A549 treated with RU486 at 1 μM for 4 hours (cell line): ENCODE measurements at places on chromosomes 1 and 21. TPM values are rescaled to one million over a fixed set of nuclear protein-coding genes. Genes with fewer than 3 reads are reported as not detected.

The RGSL1 gene
- total RNA-seq = not detected in 5 replicates

The LMX1A gene
- total RNA-seq = not detected in 5 replicates

The WDR64 gene
- not detected in 5 replicates for total RNA-seq

The DOP1B gene
- 2.9 to 4.9 TPM (median 4.3 TPM) in 5 replicates for total RNA-seq

The PADI2 gene
- 1.1 to 1.6 TPM (median 1.3 TPM) in 5 replicates for total RNA-seq

The MRPL39 gene
- total RNA-seq = 32.3 to 39.4 TPM (median 34.4 TPM) in 5 replicates

The SPATA46 gene
- total RNA-seq = not detected in 5 replicates

The CTTNBP2NL gene
- 6.1 to 9.2 TPM (median 7.6 TPM) in 5 replicates for total RNA-seq

The KRTAP19-3 gene
- not detected in 5 replicates for total RNA-seq

The BEST4 gene
- 0.16 to 0.37 TPM (median 0.29 TPM) in 5 replicates for total RNA-seq

The TDRD5 gene
- total RNA-seq = 0.03 to 0.09 TPM (median 0.05 TPM) in 3 of 5 replicates, not detected in the others

The TP73 gene
- total RNA-seq = 0.33 to 0.64 TPM (median 0.47 TPM) in 5 replicates

The PGM1 gene
- 34.0 to 43.7 TPM (median 42.4 TPM) in 5 replicates for total RNA-seq

The UBL4B gene
- total RNA-seq = not detected in 5 replicates

The ERRFI1 gene
- 63.5 to 86.0 TPM (median 82.0 TPM) in 5 replicates for total RNA-seq

The DMRTA2 gene
- 0.05 to 0.33 TPM (median 0.16 TPM) in 5 replicates for total RNA-seq

The LIN9 gene
- total RNA-seq = 2.9 to 8.6 TPM (median 7.6 TPM) in 5 replicates

The PLA2G2C gene
- total RNA-seq = not detected in 5 replicates

The ATP6V0B gene
- 89.1 to 158 TPM (median 137 TPM) in 5 replicates for total RNA-seq

The HFM1 gene
- total RNA-seq = 0.09 TPM in 1 of 5 replicates, not detected in the others

The MEX3A gene
- total RNA-seq = 1.2 to 3.2 TPM (median 2.3 TPM) in 5 replicates

The LCE1B gene
- total RNA-seq = not detected in 5 replicates

The CAMK1G gene
- 0.09 to 0.54 TPM (median 0.54 TPM) in 5 replicates for total RNA-seq

The OR2T4 gene
- total RNA-seq = not detected in 5 replicates

The TNNI3K gene
- total RNA-seq = not detected in 5 replicates

The RAVER2 gene
- 2.4 to 5.5 TPM (median 5.0 TPM) in 5 replicates for total RNA-seq
